ENCODE measurements at places on chromosomes 2 and 18.

- peak; percentile 22 for DNase-seq
These were observed 342.1 kb downstream of the SLC4A3 start for GRCh38 chr2:219969508-219969907.

- DNase-seq, result no peak
These were observed 6.1 kb downstream of the PPP4R1 start for GRCh38 chr18:9608298-9608697.

GRCh38 chr2:20504174-20504573 is 57.3 kb downstream of the RHOB start:
- no peak for DNase-seq

- no peak for DNase-seq
These were observed 44.8 kb downstream of the SETBP1 start for GRCh38 chr18:44725300-44726058.

DNA sequence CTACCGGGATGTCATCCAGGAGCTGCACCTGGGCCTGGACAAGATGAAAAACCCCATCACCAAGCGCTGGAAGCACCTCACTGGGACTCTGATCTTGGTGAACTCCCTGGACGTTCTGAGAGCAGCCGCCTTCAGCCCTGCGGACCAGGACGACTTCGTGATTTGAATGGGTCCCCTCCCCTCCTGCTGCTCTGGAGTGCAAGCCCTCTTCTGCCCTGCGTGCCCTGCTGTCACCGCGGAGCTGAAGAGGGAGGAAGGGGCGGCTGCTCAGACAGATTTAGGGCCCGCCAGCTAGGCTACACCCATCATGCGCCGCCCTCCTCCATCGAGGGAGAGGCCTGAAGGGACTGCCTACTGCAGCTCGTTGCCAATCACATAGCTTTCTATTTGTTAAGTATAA is 101.8 kb downstream of the SH3BP4 start:
- no peak for DNase-seq

DNA sequence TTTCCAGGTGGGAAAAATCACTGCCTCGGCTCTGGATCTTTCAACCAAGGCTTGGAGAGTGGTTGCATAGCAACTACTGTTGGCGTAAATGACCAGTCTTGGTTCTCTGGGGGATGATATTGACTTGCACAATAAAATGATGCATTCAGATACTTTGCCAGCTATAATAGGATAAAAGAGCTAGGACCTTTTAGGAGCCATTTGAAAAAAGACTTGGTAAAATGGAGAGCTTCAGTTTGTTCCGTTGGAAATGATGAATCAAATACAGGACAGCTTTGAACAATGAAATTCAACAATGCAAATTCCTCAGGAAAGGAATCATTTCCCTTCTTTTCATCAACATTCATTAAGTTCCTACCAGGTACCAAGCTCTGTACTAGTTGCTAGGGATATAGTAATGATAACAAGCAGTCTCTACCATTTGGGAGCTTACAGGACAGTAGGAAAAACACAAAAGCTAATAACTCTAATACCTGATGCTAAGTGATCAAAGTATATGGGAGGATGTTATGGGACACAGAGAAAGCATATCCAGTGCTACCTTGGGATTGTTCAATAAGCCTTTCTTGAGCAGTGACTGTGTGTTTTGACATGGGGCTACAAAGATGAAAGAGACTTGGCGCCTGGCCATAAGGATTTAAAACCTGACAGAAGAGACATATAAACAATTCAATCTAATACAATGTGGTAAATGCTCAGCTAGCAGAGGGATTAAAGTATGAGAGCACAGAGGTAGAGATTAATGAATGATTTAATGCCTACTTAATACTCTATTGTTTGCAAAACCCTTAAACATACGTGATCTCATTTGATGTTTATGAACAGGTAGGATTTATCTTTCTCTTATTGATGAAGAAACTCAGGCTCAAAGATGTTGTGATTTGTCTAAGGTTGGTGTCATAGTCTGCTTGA is 110.7 kb downstream of the QPCT start:
- DNase-seq, result no peak

DNA sequence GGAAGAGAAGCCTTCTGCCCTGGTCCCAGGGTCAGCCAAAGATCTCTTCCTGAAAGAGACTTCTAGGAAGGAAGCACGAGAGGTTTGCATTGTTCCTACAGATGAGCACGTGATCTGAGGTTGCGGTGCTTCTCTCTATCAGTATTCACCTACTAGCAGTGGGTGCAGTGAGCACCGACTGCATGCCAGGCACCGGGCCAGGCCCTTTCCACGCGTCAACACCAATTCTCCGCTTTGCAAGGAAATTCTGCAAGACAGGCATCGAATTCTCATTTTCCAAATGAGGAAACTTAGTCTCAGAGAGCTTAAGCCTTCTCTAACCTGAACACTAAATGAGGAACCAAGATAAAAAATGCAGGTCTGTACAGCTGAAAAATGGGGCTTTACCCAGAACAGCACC is 151.5 kb upstream of the MYCN start:
- no peak for DNase-seq

- DNase-seq, result peak; percentile 12
These were observed 745.0 kb downstream of the CBLN2 start for GRCh38 chr18:71798986-71799673.

- DNase-seq, result no peak
These were observed 1248.9 kb upstream of the CHAC2 start for GRCh38 chr2:52518678-52519077.

- no peak for DNase-seq
These were observed 422.2 kb downstream of the SETBP1 start for GRCh38 chr18:45102863-45103262.

GRCh38 chr2:134578316-134578715 is 140.5 kb downstream of the TMEM163 start:
- no peak for DNase-seq

DNA sequence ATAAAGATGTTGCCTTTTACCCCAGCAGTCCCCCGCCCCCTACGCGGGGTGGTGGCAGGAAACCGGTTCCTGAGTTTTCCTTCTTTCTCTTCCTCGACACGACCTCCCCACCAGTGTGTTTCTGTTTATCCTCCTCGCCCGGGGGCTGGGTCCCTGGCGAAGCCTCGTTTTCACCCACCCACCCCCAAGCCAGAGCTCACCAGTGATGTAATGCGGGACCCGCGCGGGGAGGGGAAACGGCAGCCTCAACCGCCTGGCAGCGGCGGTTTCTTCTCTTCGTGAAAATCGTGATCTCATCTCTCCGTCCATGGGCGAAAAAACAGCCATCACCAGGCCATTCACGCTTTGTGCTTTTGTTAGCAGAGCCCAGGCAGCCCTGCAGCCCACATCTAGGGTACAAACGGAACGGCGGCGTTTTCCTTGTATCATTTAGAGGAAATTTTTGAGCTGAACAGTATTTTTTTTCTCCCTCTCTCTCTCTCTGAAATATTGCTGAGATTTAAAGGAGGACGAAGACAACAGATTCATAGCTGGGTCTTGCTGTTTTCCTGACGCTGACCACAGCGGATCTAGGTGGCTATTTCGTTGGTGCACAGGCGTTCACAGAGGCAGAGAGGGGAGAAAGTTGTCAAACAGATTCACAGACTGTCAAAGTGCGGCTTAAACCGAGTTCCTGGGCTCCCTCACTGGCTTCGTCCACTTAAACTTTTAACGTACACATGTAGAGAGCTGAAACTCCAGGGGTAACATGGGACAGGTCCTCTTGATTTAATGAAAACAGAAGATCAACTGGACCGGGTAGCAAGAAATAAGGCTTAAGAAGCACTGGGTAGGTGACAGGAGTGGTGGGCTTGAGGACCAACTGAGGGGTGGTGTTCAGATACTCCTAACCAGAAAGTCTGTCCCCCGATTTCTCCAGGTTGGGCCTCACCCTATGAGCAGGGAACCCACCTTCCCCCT is 21.9 kb upstream of the PAX3 start:
- no peak for DNase-seq

DNA sequence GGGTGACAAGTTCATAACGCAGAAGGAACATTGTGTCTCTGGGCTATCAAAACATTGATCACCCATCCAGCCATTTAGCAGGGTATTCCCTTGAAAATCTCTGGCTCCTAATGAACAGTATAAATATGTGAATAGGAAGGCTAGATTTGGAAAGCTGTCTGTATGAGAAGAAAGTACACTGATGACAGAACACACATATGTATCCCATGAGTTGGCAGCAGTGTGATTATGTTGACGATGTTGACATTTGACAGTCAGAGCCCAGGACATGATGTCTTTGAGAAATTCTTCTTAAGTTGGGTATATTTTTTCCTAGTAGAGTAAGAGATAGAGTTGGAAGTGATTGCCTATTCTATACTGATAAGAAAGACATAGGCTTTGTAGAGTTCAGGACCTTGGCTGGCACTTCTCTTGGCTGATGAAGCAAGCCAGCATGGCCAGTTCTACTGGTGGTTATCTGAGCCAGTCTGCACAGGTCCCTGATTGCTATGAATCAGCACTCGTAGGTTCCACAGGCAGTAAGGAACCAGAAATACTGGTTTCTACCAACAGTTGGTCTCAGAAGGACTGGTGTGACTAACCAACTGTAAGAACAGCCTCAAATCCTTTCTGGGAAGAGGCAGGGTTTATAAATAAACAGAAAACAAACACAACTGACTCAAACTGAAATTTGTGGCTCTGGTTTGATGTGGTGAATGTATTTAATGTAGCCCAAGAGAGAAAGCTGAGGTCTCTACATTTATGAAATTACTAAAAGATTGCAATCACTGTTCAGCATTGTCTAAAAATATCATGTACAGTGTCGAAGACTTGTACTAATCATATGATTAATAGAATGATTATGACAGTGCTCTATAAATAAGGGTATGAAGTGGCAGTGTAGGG is 43.9 kb upstream of the RAPH1 start:
- DNase-seq, result peak; percentile 55

DNA sequence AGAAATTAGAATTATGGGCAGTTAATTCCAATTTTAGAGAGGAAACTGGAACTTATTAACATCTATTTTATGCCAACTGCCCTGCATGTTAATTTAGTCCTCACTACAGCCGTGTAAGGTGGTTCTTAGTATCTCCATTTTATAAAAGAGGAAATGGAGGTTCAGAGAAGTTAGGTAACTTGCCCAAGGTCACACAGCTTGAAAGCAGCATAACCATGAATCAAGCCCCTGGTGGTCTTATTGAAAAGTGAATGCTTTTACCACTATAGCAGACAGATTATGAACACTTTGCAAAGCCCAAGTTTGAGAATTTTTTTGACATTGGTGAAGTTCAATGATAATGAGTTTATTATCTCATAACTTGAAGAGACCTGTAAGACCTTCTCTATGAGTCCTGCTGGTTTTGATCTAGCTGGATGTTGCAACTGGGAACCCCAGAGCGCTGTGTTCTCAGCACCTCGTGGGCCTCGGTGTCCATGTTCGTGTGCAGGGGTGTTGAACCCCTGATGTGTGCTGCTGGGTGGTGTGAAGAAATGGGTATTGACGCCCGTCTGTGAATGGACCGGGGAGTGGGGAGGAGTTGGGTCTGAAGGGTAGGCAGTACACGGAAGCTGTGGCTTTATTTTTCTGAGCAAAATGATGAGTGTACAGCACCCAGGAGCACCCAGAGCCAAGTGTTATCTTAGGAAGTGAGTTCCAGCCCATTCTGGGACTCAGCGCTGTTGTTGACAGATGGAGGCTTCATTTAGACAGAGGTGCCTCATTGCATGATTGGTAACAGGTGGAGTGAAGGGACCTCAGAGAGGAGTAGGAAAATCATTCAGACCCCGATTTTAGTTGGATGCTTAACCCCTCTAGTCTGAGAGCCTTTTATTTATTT is 9.7 kb downstream of the GREB1 start:
- DNase-seq, result no peak

- DNase-seq, result no peak
These were observed 11.9 kb downstream of the ELP2 start for GRCh38 chr18:36141576-36141975.

GRCh38 chr2:238163481-238164198 is 4.9 kb downstream of the ERFE start:
- DNase-seq, result no peak

- no peak for DNase-seq
These were observed 212.5 kb downstream of the ZFP36L2 start for GRCh38 chr2:43013821-43014345.

DNA sequence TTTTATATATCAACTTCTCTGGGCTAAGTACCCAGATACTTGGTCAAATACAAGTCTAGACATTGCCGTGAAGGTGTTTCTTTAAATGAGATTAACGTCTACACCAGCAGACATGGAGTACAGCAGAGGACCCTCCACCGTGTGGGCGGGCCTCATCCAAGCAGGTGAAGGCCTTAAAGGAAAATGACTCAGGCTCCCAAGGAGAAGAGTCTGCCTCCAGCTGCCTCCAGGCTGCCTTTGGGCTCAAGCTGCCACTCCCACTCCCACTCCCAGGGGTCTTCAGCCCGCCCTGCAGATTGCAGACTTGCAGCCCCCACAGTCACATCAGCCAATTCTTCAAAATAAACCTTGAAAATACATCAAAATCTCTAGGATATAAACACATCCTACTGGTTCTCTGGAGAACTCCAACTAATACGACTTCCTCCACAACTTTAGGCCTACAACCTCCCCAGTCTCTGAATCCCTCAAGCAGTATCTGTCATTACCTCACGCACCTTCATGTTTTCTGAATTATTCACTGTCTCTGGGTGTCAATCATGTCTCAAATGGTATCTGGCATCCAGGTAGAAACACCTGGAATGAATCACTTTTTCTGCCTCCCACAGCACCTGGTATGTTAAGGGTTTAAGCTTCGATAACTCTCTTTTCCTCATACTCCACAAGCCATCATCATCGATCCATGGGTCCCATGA is 6.9 kb downstream of the ITGB1BP1 start:
- no peak for DNase-seq

GRCh38 chr2:203376173-203376572 is 48.0 kb downstream of the ABI2 start:
- DNase-seq, result no peak

DNA sequence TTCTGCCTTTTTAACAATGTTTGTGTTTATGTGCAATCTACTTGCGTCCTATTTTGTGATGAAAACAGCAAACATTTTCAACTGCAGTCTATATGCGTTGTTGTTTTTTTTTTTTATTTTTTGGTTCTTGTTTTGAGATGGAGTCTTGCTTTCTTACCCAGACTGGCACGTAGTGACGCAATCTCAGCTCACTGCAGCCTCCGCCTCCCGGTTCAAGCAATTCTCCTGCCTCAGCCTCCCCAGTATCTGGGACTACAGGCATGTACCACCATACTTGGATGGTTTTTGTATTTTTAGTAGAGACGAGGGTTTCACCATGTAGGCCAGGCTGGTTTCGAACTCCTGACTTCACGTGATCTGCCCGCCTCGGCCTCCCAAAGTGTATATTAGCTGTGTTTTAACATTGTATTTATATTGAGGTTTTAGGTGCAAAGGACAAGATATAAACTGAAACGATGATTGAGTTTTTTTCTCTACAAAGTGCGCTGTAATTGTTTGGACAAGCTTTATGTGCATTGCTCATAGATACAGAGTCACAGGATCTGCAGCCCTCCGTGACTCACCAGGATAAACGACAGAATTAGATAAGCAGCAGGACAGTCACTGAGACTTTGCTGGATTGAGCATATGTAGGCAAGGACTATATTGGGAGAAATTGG is 17.4 kb downstream of the CDH7 start:
- no peak for DNase-seq

DNA sequence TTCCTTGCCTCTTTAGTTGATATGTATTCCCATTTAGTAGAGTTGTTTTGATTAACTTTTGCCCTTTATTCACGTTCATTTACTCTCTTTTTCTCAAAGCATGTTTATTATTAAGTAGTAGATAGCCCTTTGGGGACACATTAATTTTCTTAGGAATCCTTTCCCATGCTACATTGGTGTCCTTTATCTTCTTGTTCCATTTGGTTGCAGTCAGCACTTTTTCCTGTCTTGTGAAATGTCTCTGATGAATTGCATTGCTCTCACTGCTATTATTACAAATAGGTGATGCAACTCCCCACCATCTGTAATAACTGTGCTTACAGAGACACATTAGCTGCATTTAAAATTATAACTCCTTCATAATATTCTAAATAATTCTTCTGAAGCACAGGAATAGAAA is 428.5 kb upstream of the CNTNAP5 start:
- DNase-seq, result no peak

All from skeletal muscle cell (primary cell).